Glutamatergic neuron (in vitro differentiated cells): ENCODE measurements at places on chromosomes 1 and 21. TPM values are rescaled to one million over a fixed set of nuclear protein-coding genes. Genes with fewer than 3 reads are reported as not detected.

- no peaks in the 10 kb centered on the region for H3K36me3 ChIP-seq
- no peak for DNase-seq
- H3K4me1 ChIP-seq, result peaks cover 5% of the 10 kb centered on the region
- no peak overlapping the region for H3K27ac ChIP-seq
- no peak overlapping the region for H3K4me3 ChIP-seq
- H3K27me3 ChIP-seq, result peaks cover 1% of the 10 kb centered on the region
Observed at GRCh38 chr1:100866041-100866900, 28.4 kb downstream of the EXTL2 start.

GRCh38 chr1:178258536-178258935 is 164.6 kb downstream of the RASAL2 start:
- no peak overlapping the region for H3K27ac ChIP-seq
- no peak overlapping the region for H3K4me3 ChIP-seq
- DNase-seq, result no peak
- H3K4me1 ChIP-seq, result no peaks in the 10 kb centered on the region

DNA sequence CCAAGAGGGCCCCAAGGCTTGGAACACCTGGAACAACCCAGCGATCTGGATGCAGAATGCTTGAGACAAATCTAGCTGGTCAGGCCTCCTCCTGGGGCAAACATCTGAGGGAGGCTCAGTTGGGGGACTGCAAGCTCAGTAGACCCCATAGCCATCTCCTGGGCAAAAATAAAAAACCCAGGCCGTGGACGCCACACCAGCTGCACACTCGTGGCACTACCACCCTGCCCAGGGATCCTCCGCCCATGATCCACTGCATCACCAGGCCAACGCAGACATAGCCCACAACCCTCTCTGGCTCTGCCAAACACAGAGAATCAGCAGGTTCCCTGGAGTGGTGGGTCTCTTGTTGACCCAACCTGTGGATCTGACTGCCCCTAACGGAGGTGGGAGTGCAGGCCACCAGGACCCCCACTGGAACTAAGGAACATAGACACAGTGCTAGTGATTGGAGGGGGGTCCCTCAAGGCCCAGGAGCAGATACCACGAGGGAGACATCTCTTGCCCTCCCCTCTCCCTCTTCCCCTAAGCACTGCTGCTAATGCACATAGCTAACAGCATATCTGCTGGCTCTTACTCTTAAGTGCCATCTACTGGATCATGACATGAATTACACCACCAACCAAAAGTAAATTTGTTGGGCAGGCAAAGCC is 147.2 kb downstream of the CHD1L start:
- no peak overlapping the region for H3K4me3 ChIP-seq
- no peaks in the 10 kb centered on the region for H3K27me3 ChIP-seq
- H3K4me1 ChIP-seq, result no peaks in the 10 kb centered on the region
- no peaks in the 10 kb centered on the region for H3K36me3 ChIP-seq

DNA sequence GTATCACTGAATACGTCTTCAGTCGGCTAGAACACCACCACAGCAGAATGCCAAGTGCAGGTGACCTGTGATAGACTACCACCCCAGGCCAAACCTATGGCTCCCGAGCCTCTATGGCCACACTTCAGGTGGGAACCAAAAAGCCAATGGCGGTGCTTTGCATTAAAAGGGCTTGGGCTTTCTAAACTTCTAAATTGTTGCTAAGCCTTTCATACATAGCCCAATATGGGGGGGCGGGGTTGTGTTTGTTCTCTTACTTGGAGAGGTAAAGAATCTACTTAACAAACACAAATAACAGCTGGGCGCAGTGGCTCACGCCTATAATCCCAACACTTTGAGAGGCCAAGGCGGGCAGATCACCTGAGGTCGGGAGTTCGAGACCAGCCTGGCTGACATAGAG is 19.7 kb downstream of the USP48 start:
- no peak for DNase-seq
- no peak overlapping the region for H3K27ac ChIP-seq
- no peaks in the 10 kb centered on the region for H3K36me3 ChIP-seq
- peaks cover 7% of the 10 kb centered on the region for H3K4me1 ChIP-seq

- H3K4me1 ChIP-seq, result peaks cover 6% of the 10 kb centered on the region
- H3K4me3 ChIP-seq, result no peak overlapping the region
- H3K27ac ChIP-seq, result no peak overlapping the region
Observed at GRCh38 chr1:22248746-22249145, 105.8 kb upstream of the WNT4 start.

- DNase-seq, result no peak
- H3K36me3 ChIP-seq, result no peaks in the 10 kb centered on the region
- H3K27ac ChIP-seq, result no peak overlapping the region
- H3K4me3 ChIP-seq, result no peak overlapping the region
Observed at GRCh38 chr1:86965827-86966182, 51.4 kb downstream of the HS2ST1 start.

- peaks cover 1% of the 10 kb centered on the region for H3K27me3 ChIP-seq
- DNase-seq, result no peak
- no peaks in the 10 kb centered on the region for H3K36me3 ChIP-seq
- no peak overlapping the region for H3K4me3 ChIP-seq
Observed at GRCh38 chr1:93713341-93713740, 31.7 kb upstream of the BCAR3 start.

DNA sequence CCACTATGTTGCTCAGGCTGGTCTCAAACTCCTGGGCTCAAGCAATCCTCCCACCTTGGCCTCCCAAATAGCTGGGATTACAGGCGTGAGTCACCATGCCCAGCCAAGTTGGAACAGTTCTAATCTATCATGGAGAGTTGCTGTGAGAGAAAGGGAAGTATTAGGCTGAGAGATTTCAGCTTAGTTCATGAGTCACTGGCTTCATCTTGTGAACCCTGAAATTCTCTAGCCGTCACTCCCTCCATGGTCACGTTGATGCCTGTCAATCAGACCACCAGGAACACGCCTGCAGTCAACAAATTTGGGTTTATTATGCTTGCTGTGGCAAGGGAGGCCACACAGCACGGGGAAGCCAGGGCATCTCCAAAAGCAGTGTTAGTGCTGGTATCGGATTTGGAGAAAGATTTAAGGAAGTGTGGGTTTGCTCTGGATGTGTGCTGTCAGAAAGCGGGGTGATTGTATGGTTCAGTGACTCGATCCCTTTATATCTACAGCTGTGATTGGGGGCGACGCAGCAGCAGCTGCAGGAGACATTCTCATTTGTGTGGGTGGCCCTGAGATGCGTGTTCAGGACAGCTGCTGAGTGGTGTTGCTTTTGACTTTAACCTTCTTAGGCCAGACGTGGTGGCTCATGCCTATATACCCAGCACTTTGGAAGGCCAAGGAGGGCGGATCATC is 18.7 kb downstream of the UQCRHL start:
- no peak overlapping the region for H3K27ac ChIP-seq
- H3K4me1 ChIP-seq, result peaks cover 3% of the 10 kb centered on the region
- H3K27me3 ChIP-seq, result peaks cover 6% of the 10 kb centered on the region
- no peak overlapping the region for H3K4me3 ChIP-seq
- no peak for DNase-seq
- no peaks in the 10 kb centered on the region for H3K36me3 ChIP-seq

DNA sequence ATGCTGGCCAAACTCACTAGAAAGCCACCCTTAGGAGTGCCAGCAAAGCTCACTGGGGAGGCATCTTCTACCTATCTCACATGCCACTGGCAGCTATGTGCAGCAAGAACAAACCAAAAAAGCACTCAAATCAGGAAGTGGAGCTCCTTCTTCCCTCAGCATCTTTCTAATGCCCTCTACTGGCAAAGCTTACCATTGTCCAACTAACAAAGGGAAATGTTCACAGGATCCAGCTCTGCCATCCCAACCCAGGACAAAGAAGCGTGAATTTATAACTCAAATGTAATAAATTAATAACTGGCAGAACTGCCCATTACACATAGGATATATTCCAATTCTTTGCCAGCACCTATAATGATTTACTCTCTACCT is 38.9 kb downstream of the LEPR start:
- H3K27me3 ChIP-seq, result peaks cover 3% of the 10 kb centered on the region
- peaks cover 12% of the 10 kb centered on the region for H3K36me3 ChIP-seq
- no peak overlapping the region for H3K27ac ChIP-seq
- no peaks in the 10 kb centered on the region for H3K4me1 ChIP-seq

- no peak overlapping the region for H3K4me3 ChIP-seq
- no peaks in the 10 kb centered on the region for H3K36me3 ChIP-seq
- H3K27me3 ChIP-seq, result no peaks in the 10 kb centered on the region
Observed at GRCh38 chr1:222634180-222635013, 16.5 kb downstream of the MIA3 start.

- no peak within 1 kb of the TSS for H3K27ac ChIP-seq
- peak within 1 kb of the TSS; percentile 71 for H3K4me3 ChIP-seq
- peak; percentile 69 for DNase-seq
- H3K4me1 ChIP-seq, result no peaks in the 10 kb centered on the region
Observed at GRCh38 chr1:20551945-20552727, at the start of gene FAM43B. FAM43B (plus strand) TSS chr1:20552573; CDS start chr1:20552974, 401 bp downstream.

DNA sequence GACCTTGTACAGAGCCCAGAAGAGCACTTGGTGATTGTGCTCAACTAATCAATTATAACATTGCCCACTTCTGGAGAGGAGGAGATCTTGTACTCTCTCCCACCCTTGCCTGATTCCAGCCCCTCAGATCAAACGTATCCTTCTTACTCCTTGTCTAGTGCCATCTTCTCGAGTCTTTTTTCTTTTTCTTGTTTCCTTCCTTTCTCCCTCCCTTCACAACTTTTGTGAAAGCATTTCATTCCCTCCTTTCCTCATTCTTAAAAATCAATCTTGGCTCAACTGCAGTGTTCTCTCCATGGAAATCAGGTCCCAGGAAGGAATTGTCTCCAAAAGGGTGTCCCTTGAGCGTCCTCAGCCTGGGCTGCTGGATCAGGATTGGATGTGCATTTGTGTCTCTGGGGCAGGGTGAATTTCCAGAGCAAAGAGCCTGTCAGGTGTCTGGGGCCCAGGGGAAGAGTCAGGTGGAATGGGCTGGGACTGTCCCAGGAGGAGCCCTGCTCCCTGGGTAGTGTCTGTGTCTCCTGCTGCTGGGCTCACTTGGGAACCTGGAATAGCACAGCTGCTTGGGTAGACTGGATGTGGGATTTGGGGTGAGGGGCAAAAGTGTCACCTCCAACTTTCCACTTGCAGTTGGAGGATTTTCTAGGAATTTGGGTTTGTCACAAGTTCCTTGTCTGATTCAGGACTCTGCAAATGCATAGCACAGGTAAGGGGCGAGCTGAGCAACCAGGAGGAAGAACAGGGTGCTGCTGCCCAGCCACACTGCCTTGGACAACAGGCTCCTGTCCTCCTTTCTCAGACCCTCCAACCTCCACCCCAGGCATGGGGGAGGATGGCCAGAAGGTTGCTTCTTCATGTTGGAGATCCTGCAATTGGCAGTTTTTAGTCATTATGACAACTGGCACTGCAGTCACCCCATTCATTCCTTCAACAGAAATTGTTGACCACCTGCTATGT is 3.3 kb downstream of the SOX13 start:
- peaks cover 7% of the 10 kb centered on the region for H3K4me1 ChIP-seq
- peak overlapping the region; percentile 53 for H3K4me3 ChIP-seq
- no peak overlapping the region for H3K27ac ChIP-seq
- no peaks in the 10 kb centered on the region for H3K36me3 ChIP-seq
- DNase-seq, result no peak

GRCh38 chr1:199515261-199515660 is 512.2 kb upstream of the NR5A2 start:
- no peak overlapping the region for H3K27ac ChIP-seq
- no peaks in the 10 kb centered on the region for H3K27me3 ChIP-seq
- peaks cover 3% of the 10 kb centered on the region for H3K4me1 ChIP-seq
- no peak overlapping the region for H3K4me3 ChIP-seq

- H3K27ac ChIP-seq, result no peak within 1 kb of the TSS
- H3K4me1 ChIP-seq, result peaks cover 8% of the 10 kb centered on the region
- no peaks in the 10 kb centered on the region for H3K36me3 ChIP-seq
- H3K4me3 ChIP-seq, result peak within 1 kb of the TSS; percentile 70
Observed at GRCh38 chr1:66752000-66752592, at the start of gene DYNLT5. DYNLT5 (plus strand) TSS chr1:66752459; CDS start chr1:66754659, 2,200 bp downstream.

DNA sequence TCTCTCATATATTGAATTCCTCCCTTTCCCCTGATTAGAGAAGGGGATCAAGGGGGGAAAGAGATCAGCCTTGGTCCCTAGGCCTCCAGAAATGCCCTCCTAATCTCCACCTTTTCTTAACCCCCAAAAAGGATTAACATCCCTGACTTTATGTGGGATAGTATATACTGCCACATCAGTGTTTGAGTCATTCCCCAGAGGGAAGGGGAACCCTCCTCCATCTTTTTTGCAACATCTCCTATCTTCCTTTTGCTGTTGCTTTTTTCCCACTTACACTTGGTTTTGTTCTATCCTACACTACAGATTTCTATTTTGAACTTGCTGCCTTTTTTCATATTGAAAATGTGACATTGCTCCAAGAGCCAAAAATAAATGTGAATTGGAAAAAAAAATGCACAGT is 65.4 kb upstream of the PODN start:
- H3K4me1 ChIP-seq, result no peaks in the 10 kb centered on the region
- no peak for DNase-seq
- H3K36me3 ChIP-seq, result no peaks in the 10 kb centered on the region
- no peak overlapping the region for H3K4me3 ChIP-seq
- H3K27me3 ChIP-seq, result no peaks in the 10 kb centered on the region

DNA sequence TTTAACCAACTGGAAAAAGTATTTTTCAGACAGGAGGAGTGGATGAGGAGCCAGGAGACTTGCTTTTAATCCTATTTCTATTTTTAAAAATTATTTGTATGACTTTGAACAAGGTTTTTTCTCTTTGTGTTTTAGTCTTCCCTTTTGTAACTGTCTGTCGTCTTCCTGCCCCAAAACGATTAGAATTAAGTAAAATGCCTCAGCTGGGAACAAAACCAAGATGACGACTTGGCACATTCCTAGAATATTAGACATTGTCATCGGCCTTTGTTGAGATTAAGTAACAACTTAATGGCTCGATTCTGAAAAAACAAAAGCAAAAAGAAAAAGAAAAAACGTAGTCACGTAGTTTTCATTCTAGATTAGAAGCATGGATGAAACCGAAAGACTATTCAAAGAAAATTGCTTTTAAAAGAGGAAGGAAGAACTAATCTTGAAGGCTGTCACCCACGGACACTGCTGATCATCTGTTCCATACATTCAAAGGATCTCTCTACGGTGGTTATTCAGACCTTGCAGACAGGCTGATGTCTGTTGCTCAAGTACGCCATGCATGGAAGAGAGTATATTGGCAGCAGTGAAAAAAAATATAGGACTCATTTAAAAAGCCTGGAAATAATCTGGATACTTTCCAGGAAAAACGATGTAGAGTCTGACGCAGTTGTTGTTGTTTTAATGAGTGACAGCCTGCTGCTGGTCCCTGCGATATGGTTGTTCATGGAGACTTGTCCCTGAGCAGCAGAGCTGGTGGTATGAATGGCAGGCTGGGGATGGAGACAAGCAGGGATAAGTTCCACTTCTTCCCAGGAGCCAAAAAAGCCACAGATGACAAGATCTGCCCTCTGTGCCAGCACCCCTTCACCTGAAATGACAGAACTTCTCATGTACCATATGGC is 16.8 kb downstream of the GNG4 start:
- no peak for DNase-seq

RIPPLY3 gene
- total RNA-seq, result not detected

ATAD3C gene
- 10.2 TPM for total RNA-seq

VPS26C gene
- total RNA-seq, result 60.3 TPM

SLC25A24 gene
- total RNA-seq, result 55.3 TPM

HSD11B1 gene
- total RNA-seq, result not detected

TGFB2 gene
- 2.0 TPM for total RNA-seq

MCOLN3 gene
- total RNA-seq, result not detected
